ENCODE measurements at places on chromosomes 16 and 17.

GRCh38 chr17:549177-550040 is 165.2 kb downstream of the VPS53 start:
- peak; percentile 67 for DNase-seq

DNA sequence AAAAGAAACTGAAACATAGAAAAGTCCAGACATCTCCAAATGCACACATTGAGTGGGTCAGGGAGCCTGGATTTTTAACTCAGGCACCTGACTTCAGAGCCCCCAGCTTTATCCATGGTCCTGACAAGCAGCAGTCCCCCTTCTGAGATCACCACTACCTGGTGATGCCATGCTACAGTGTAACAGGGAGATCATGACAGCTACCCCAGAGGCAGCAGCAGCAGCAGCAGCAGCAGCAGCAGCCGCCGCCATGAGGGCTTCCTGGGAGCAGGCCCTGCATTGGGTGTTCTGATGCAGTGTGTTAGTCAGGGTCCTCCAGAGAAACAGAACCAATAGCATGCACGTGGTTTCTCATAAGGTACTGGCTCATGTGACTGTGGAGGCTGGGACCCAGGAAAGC is 198.6 kb upstream of the SALL1 start:
- no peak for DNase-seq

- no peak for DNase-seq
Measured at GRCh38 chr16:19238406-19238805, 47.1 kb upstream of the CLEC19A start.

DNA sequence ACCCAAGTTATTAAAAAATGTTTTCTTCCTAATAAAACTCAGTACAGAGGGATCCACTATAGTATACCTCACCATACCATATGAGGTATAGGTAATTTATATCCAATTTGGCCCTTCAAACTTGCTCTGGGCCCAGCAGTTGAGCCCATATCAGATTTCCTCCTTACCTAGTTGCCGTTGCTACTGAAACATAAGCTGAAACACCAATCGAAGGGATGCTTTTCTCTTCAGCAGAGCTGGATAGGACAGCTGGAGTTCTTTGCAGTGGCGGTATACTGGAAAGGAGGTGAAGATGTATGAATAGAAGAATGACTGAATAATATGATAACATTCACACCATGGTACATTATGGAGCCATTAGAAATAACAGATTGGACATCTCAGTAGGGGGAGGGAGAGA is 42.7 kb downstream of the TNRC6C start:
- DNase-seq, result no peak

DNA sequence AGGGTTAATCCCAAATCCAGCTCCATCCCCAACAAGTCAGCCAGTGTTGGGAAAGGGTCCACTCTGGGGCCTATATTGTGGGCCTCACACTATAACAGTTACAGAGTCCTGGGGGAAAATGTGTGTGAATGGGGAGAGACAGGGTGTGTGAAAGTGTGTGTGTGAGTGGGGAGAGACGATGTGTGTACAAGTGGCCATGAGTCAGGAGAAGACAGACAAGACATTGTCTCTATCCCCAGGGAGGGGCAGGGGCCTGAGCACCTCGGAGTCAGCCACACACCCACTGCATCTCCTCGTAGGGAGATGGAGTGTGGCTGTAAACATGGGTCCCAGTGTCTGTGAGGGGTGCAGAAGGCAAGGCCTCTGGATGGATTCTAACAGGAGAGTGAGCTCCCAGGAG is 2.9 kb downstream of the CRHR1 start:
- DNase-seq, result no peak

GRCh38 chr16:72740347-72740746 is 307.6 kb downstream of the ZFHX3 start:
- DNase-seq, result peak; percentile 6

- no peak for DNase-seq
Measured at GRCh38 chr17:14098246-14098645, 28.9 kb downstream of the COX10 start.

DNA sequence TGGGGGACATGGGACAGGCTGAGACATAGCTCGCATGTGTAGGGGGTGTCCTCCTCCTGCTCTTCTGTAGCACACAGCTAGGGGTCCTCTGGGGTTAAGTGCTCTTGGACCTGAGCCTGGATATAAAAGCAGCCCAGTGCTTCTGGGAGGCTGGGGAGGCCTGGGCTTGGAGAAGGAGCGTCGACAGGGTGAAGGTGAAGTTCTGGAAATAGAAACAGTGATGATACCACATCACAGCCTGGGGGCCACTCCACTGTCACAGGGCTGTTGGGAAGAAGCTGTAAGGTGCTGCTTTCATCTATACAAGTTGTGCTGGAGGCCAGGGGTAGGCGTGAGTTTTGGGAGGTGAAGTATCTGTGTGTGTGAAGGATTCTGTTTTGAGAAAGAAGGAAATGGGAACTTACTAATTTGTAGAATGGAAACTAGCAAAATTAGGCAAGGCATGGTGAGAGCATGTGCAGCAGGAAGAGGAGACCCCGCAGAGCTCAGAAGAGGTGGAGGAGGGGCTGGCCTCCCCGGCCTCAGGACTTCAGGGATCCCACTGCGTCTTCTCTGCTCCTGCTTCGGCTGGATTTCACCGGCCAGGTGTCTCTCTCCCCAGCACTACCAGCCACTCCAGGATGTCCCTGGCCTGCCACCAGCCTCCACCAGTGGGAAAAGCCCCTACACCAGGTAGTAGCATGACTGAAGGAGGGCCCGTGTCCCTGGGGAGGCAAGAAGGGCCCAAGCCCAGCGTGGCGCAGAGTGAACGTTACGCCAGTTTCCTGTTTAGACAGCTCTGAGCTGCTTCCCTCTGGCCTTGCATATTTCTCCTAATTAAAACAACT is 19.4 kb downstream of the PLCG2 start:
- DNase-seq, result no peak

DNA sequence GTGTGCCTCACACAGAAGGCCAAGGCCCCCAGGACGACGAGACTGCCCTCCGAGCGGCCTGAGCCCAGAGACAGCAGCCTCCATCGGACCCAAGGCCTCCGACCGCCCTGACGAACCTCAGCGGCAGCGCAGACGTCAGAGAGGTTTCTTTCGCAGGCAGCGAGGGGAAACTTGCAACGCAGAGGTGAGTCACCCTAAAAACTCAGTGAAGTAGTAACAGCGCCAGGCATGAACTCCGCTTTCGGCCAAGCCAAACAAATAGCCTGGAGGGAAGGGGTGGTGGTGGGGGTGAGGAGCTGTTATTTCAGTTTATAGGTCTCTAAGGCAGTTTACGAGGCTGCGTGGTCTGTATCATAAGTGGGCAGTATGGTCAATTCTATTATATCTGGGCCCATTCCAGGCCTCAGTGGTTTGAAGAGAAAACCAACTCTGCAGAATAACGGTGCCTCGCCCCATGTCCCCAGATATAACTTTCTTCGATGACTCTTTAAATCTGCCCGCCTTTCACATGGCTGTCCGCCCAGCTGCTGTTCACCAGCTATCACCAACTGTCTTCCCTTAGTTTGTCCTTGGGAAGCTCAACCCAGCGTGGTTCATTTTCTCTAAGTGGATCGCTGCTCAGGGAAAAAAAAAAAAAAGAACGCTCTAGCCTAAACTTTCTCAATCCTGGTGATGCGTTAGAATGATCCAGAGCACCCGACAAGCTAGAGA is 43.5 kb upstream of the FOXF1 start:
- DNase-seq, result peak; percentile 56

- no peak for DNase-seq
Measured at GRCh38 chr16:88762258-88762870, 22.7 kb downstream of the PIEZO1 start.

DNA sequence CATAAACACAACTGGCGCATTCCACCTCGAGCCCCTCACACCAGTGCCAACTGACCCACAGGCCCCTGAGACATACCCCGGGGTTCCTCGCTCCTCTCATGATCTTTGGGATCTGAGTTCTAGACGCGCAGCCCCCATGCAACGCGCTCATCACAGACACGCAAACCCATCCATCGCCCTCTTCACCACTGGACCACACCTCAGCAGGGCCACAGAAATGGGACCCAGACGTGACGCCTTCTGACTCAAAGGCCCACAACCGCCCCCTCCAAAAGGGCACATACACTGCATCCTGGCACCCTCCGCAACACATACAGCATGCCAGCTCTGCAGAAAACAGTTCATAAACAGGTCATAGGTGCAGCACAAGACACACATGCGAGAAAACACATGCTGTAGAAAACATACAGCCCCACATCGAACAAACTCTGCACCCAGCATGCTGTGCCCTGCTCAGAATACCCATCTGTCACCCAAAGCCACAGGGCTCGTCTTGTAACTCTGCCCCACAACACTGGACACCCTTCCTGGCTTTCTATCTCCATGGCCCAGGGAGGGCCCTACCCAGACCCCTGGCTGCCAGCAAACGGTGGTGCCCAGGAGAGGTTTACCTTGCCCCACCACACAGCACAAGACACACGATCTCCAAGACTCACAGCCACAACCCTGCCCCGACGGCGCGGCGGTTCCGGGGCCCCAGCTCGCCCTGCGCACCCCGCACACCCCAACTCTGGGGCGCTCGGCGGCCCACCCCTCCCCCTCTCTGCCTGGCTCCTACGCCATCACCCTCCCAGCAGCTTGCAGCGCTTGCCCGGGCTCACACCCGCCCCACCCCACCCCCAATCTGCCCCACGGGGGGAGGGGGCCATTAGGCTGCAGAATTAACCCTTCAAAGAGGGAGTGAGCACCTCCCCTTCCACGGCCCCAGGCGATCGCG is 887 bp downstream of the ZBTB4 start:
- DNase-seq, result peak; percentile 43

DNA sequence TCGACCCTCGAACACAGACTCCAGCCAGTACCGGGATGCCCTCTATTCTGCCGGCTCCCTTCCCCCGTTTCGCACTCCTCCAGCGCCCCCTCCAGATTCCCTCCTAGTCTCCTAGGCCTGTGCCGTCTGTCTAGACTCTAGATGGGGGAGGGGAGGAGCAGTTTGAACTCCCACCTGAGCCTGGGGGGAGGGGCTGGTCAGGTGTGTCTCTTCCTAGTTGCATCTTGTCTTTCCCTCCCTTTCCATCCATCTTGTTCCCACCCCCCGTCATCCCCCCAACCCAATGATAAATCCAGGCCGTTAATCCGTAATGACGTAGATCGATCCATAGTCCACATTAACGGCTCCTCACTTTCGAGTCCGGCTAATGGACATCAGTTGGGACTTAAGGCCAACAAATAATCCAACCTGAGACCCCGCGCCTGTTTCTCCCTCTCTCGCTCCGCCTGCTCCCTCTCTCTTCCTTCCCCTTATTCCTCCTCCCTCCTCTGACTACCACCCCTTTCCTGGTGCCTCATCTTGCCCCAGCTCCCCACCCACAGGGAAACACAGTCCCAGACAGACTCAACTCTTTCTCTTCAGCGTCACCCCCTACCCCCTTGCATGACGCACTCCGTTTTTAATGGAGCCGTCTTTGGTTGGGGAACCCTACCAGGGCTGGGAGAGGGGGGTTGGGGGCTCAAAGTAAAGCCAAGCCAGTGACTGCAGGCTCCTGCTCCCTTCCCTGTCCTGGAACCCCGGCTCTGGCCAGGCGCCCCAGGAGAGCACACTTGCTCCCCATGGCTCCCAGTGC is 3.4 kb upstream of the HOXB5 start:
- DNase-seq, result no peak

DNA sequence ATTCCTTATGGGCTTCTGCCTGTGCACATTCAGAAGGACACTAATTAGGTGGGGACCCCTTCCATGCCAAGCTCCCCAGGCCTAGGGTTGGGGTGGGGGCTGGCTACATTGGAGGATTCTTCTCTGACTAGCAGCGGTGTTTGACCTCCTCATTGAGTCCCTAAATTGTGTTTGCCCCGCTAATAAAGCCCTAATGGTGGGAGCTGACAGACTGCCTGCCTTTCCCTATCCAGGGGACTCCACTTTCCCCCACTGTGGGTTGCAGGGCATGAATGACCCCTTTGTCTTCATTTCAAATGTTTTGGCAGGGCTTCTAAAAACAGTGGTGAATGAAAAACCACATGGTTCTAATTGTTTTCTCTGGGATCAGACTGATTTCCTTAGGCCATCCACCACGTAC is 476.8 kb upstream of the CDH11 start:
- peak; percentile 21 for DNase-seq
